ENCODE measurements at places on chromosomes 6 and 20.
A peak's percentile ranks its signal among the peaks of the same experiment; 100 is the strongest.

DNA sequence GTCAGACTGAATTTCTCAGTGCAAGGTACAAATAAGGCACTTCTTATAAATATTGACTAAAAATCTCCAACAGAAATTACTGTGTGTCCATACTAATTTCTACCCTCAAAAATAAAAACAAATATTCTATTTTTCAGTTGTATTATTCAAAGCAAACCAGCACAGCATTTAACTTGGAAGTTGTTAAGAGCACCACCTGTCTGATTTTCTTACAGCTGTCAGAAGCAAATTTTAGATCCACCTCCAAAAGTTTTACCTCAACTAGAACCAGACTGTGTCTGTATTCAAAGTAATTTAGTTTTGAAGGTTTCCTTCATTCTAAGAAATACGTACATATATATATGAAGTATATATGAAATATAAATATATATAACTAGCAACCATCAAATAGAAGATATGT, 1.2 kb downstream of the TRDN start:
- DNase-seq = no peak

- peak; percentile 63 for DNase-seq
These were observed 330.9 kb upstream of the CDH4 start for GRCh38 chr20:60921022-60921622.

- peak; percentile 28 for DNase-seq
These were observed 15.6 kb upstream of the CBFA2T2 start for GRCh38 chr20:33474097-33474873.

- DNase-seq = no peak
These were observed 161.7 kb downstream of the RIMS1 start for GRCh38 chr6:72048080-72048479.

DNA sequence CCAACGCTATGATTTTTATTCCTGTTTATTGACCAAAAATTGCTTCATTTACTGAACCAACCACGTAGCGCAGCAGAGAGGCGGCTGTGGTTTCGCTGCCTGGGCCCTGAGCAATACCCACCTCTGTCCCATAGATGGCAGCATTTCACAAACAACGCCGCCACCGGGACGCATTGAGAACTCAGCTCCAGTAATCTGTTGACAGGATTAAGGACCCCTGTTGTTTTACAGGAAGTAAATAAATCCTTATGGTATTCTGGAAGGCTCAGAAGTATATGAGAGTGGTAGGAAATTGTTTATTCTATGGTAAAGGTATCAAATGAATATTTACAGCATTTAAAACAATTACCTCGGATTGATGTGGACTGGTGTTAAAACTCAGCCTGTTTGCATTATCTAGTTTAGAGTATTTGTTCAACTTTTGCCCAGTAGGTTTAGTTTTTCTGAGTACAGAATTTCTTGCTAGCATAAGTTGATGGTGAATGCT, 547.9 kb upstream of the SLC35B3 start:
- DNase-seq = peak; percentile 76

DNA sequence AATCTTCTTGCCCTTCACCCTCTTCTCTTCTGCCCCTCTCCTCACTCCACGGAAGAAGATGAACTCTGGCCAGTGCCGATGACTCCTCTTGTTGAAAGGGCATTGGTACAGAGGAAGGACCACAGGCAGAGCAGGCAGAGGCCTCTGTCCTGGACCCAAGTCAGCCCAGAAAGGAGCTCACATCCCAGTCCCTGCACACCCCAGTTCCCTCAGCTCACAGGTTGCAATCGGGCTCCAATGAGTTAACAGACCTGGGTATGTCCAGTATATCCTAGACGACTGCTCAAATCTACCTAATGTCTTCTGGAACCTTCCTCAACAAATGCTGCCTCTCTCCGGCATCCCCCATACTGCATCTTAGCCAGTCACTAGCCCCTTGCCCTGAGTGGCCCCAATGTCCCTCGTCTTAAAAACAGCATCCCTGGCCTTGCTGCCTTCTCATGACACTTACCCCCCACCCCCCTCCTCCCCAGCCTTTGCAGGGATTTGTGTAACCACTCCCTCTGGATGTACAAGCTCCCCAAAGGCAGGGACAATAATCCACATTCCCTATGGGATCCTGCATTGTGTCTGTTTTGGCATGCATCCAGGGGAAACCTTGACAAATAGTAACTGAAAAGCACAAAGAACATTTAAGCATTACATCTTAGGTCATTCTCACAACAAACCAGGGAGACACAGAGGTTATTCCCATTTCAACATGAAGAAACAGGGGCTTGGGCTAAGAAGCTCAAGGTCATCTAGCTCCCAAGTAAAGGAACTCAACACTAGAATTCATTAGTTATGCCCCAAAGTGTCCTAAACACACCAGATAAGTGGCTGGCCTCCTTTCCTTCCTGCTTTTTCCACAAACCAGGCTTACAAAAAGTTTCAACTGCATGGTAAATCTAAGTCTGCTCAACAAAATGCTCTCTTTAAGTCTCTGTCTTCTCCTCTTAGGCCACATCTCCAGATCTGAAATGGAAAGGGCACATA, 45.1 kb downstream of the TRERF1 start:
- no peak for DNase-seq

GRCh38 chr20:61191096-61191495, 61.0 kb upstream of the CDH4 start:
- DNase-seq = no peak

DNA sequence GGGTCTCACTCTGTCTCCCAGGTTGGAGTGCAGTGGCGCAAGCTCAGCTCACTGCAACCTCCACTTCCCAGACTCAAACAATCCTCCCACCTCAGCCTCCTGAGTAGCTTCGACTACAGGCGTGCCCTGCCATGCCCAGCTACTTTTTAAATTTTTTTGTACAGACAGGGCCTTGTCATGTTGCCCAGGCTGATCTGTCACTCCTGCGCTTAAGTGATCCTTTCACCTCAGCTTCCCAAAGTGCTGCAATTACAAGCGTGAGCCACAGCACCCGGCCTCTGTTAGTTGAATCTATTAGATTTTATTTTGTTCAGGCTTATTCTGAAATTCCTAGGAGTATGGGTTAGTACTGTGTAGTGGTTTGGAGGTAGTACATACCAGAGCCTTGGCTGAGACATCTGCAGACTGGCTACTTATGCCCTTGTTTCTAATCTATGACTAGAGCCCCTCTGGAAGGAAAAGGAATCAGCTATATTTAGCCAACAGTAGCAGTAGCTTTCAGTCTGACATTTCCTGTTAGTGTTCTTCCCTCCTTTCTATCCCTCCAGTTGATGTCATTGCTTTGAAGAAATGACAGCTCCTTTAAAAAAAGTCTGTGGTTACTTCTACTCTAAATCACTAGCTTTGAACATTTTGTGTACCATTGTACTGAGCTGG, 74.4 kb downstream of the ITCH start:
- DNase-seq = peak; percentile 32

DNA sequence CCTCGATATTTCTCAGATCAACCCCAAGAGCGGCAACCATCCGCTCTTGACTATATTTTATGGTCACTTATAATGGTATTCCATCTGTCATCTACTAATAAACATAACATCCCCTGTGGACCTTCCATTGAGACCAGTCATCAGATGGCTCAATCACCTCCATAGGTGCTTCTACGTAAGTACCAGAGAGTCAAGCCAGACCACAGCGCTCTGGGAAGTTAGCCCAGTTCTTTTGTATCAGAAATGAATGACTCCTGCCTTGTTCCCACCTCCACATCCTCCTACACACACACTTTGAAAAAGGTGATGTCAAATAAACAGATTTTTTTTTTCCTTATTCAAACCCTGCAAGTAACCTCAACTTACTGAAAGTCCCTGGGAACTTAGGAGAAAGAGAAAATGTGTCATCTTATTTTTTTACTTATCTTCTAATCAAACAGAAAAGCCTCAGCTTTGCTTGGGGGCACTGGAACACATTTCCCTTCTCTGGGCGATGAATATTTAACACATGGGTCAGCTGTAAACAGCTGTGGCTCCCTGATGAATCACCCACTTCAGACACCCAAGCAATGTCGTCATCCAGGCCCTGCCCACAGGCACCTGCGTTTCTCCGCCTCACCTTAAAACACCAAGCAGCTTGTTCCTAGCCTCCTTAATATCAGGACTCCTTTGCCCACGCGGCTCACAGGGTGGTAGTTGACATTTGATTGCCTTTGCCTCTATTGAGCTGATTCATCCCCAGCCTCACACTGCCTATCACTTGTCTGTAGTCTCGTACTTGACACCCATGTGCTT, 121.4 kb upstream of the LY86 start:
- no peak for DNase-seq

- DNase-seq = peak; percentile 93
These were observed 31.0 kb downstream of the SIRPB1 start for GRCh38 chr20:1588533-1589460.

DNA sequence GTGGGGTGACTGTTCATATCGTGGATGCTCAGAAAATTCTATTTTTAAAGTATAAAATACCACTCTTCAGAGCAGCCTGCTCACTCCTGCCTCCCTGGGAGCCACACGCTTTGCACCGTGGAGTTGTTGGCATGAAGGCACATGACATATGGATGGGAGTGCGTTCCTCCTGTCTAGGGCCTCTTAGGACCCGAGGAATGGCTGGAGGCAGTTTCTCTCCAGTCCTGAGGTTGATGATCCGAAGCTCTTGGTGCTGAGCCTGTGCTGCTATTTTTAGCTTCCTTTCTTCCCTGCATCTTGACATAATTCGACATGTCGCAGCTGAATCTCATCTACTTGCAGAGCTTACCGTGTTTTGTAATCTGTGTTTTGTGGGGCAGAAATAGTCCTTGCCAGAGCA, 73.9 kb downstream of the PHACTR3 start:
- DNase-seq = no peak

- DNase-seq = peak; percentile 69
These were observed 47.4 kb upstream of the KIF13A start for GRCh38 chr6:18034798-18035202.

DNA sequence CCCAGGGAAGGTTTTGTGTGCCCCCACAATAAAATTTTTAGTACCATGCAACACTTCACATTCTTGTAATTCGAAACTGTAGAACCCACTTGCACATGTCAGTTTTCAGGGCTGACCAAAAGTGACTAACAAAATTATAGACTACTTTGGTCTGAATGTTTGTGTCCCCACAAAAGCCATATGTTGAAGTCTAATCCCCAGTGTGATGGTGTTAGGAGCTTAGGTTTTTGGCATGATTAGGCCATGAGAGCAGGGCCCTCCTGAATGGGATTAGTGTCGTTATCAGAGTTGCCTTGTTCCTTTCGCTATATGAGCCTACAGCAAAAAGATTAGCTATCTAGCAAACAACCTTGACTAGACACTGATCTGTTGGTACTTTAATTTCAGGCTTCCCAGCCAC, 49.0 kb upstream of the TENT5A start:
- DNase-seq = no peak

GRCh38 chr6:112362812-112363570, 15.9 kb downstream of the RFPL4B start:
- DNase-seq = no peak

- no peak for DNase-seq
These were observed 231.9 kb downstream of the CLIC5 start for GRCh38 chr6:45783716-45784115.

DNA sequence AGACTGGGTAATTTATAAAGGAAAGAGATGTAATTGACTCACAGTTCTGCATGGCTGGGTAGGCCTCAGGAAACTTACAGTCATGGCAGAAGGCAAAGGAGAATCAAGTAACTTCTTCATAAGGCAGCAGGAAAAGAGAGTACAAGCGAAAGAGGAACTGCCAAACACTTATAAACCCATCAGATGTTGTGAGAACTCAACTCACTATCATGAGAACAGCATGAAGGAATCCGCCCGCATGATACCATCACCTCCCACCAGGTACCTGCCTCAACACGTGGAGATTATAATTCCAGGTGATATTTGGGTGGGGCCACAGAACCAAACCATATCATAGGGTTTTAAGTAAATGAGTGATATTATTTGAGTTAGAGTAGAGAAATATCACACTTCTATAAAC, 189.3 kb downstream of the TSHZ2 start:
- no peak for DNase-seq

DNA sequence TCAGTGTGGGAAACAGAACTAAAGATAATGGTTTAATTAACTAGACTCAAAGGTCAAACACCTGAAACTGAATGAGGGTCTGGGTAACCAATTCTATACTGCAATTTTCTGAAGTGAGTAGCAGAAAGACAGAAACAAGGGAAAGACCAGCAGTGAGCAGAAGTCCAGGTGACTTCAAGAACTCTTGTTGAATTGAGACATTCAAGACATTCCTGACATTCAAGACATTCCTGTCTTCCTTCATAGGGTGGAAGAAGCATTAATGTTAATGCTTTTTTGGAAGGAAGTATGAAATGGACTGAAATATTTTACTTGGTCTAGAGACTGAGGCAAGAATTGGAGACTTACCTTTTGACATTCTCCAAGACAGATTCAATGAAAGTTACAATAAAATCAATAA, 529.9 kb upstream of the MMS22L start:
- DNase-seq = no peak

DNA sequence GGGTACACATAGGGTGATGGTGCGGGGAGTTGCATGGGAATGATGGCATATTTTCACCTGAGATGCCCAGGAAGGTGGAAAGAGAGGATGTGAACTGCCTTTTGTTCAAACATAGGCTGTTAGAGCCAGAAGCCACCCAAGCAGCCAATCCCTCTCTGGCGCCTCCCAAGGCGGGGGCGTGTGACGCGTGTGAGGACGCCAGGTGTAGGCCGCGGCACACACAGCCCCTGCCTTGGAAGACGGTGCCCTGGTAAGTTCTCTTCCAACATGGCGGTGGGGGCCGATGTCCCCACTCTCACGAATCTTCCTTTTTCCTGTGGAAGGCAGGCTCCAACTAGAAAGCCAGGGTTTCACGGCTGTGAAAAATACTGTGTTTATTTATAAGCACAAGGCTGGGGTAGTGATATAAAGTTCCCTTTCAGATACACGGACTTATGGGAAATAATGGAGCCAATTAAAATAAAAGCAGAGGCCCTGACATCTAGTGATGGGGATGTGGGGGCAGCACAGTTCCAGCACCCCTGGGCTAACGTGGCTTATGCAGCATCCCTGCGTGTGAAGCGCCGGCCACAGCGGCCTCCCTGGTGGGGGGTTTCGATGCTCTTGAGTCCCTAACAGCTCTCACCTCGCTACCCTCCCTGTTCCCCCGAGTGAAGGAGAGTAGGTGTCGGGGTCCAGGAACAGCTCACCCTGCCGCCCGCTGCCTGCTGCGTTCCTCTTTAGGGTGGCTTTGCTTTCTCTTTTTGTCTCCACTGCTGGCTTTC, 28.3 kb downstream of the CDH4 start:
- no peak for DNase-seq

GRCh38 chr20:51554538-51555165, 12.1 kb upstream of the NFATC2 start:
- peak; percentile 16 for DNase-seq

GRCh38 chr6:7692453-7692784, 33.5 kb upstream of the BMP6 start:
- DNase-seq = no peak

GRCh38 chr20:3011752-3012151, 31.7 kb upstream of the GNRH2 start:
- DNase-seq = no peak

GRCh38 chr20:24316731-24317130, 152.7 kb upstream of the SYNDIG1 start:
- no peak for DNase-seq

Data from hematopoietic multipotent progenitor cell treated with erythropoietin and hydrocortisone succinate and interleukin-3 and kit ligand, for 4 days (in vitro differentiated cells).